Endothelial cell (in vitro differentiated cells): ENCODE measurements at places on chromosomes 6 and 20.
A peak's percentile ranks its signal among the peaks of the same experiment; 100 is the strongest.

DNA sequence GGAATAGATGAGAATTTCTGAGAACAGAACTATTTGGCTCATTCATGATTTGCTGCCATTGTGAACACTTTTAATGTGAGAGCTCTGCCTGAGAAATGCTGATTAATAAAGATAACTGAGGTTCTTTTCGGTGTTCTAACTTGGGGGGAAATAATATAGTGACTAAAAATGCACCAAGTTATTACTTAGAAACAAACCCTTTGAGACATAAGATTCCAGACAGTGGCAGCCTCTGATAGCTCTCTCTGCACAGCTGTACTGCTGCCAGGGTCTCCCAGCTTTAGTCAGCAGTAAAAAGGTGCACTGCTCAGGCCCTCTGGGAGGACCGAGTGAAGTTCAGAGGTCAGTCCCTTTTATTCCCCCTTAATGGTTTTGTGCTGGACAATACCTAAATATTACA is 2.5 kb upstream of the PRDM1 start:
- DNase-seq: no peak

- no peak for DNase-seq
Observed at GRCh38 chr6:145860562-145860961, 46.0 kb upstream of the FBXO30 start.

DNA sequence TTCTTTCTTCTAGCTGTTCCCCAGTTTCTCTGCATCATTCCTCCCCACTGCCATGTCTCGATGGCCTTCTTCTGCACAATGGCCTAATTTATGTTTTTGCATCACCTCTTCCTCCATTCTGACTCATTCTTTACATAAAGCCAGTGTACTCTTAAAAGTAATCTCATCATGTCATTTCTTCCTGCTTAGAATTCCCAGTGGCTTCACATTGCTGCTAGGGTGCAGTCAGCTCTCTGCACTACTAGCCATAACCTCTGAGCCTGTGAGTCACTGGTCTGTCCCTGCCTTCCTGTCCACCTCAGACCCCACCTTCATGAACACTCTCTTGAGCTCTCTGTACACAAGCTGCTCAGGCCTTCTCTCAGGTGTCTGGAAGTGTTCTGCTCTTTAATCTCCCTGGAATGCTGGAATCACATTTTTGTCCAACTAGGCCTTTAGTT is 24.1 kb upstream of the TRIM27 start:
- DNase-seq: no peak

- no peak for DNase-seq
Observed at GRCh38 chr6:33433544-33434191, 13.8 kb downstream of the SYNGAP1 start.

GRCh38 chr6:28254121-28254519 is 2.1 kb upstream of the ZKSCAN4 start:
- no peak for DNase-seq

- DNase-seq: no peak
Observed at GRCh38 chr6:112640891-112641290, 293.8 kb downstream of the RFPL4B start.

DNA sequence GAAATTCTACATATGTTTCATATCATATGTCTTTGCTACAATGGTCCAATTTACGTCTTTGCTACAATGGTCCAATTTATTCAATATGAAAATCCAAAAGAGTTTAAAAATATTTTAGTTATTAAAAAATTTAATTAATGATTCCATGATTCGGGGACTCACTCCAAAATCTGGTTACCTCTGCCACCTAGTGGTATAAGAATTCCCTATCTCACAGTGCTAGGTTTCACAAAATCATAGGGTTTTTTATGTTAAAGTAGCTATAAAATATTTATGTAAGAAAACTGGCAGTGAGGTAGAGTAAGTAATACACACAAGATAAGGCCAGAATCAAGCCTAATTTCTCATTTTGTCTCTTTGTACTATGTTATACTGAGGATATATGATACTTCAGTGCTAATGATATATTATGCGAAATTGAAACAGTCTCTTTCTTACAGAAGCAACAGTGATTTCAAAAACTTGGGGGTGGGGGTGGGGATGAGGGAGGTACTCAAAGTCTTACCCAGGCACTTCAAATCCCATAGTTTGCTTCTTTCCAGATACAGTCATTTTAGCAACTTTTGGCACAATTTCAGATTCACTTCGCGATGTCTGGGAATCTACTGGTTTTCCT is 52.3 kb downstream of the HBS1L start:
- no peak for DNase-seq

GRCh38 chr6:45697605-45698004 is 318.1 kb downstream of the CLIC5 start:
- no peak for DNase-seq

DNA sequence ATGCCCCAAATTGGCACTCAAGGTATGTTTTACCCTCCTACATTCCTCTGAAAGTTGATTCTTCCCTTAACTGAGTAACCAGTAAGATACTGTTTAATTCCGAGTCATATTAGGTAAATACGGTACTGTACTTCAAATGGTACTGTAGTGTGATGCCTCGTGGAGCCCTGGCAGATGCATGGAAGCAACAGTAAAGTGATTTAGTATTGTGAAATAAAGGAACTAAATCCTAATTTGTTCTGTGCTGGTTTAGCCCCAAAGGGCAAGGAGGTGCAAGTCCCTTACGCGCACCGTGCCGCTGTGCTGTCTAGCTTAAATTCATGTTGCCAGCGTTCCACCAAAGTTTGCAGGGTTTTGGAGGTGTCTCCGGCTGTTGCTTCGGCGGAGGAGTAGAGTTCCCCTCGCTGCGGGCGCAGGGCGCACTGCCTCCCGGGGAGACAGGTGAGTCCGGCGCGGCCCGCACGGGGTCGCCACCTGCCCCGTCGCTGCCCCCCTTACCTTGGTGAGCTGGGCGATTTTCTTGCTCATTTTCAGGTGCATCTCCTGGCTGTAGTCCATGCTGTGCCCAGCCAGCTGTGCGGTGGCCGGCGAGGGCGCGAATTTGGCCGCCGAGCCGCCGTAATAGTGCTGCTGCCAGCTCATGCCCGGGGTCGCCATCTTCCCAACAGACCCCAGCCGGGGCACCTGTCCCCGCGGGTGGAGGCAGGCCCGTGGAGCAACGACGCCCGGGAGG is 655 bp downstream of the FAM184A start:
- DNase-seq: peak; percentile 41

- peak; percentile 26 for DNase-seq
Observed at GRCh38 chr6:110618591-110619267, 142.3 kb upstream of the SLC22A16 start.
